Effector memory CD4-positive, alpha-beta T cell (primary cell): ENCODE measurements at places on chromosomes 5 and 9.

GRCh38 chr5:28574606-28575005 lies 1536.2 kb upstream of the CDH9 start:
- DNase-seq = no peak

DNA sequence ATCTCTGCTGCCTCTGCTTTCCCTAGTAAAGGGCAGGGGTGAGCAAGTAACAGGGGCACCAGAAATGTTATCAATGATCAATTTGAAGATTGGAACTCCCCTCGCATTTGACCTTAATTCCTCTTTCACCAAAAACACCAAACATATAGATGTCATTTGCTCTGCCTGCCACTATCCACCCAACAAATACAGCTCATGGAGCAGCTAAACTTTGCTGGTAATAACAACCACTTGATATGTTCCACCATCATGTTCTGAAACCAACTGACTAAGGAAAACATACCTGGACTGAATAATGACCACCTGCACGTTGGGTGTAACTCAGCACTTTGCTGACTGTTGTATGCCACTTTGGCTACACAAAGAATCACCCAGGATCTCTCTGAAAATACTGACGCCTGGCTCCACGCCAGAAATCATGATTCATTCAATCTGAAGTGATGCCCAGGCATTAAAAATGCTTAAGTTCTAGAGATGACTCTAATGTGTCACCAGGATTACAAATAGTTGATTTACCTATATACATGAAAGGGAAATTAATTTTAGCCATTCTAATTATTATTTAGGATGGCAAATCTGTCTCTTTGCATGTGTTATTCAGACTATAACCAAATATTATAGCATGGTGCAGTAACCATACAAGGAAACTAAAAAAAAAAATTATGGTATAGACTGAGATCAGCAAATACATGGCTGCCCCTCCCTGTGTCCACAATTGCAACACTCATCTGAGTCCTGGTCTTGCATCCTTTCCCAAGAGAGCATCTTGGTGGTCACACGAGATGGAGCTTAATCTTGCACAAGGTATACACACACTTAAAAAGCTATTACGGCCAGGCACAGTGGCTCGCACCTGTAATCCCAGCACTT lies 43.1 kb upstream of the TTC39B start:
- DNase-seq = no peak

GRCh38 chr5:37005946-37006540 lies 129.5 kb downstream of the NIPBL start:
- DNase-seq = no peak

DNA sequence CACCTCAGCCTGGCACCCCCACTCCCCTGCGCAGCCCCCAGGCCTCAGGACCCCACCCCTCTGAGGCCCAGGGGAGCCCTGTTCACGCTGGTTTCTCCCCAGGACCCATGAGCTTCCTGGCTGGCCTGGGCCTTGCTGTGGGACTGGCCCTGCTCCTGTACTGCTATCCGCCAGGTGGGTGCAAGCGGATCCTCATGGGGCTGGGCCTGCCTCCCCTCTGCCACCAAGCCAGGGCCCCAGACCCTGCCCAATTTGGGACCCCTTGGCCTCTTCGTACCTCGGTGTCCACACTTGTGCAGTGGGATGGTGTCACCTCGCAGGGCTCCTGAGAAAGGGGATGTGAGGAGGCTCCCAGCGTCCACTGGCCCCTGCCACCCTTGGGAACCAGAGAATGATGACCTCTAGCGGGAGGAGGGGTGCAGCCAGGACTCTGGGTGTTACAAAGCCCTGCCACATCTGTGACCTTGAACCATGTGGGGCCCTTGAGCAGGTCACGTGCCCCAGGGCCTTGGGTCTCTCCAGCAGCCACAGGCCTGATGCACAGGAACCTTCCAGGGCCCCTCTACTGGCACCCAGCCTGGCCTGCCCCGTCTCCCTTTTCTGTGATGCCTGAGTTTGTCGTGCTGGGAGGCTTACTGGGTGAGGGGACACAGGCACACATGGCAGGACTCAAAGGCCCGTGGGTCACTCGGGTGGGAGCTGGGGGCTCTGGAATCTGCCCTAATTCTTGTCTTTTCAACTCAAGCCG lies 16.3 kb downstream of the CARD19 start:
- DNase-seq = no peak

GRCh38 chr9:18606846-18607245 lies 132.9 kb downstream of the ADAMTSL1 start:
- DNase-seq = no peak

DNA sequence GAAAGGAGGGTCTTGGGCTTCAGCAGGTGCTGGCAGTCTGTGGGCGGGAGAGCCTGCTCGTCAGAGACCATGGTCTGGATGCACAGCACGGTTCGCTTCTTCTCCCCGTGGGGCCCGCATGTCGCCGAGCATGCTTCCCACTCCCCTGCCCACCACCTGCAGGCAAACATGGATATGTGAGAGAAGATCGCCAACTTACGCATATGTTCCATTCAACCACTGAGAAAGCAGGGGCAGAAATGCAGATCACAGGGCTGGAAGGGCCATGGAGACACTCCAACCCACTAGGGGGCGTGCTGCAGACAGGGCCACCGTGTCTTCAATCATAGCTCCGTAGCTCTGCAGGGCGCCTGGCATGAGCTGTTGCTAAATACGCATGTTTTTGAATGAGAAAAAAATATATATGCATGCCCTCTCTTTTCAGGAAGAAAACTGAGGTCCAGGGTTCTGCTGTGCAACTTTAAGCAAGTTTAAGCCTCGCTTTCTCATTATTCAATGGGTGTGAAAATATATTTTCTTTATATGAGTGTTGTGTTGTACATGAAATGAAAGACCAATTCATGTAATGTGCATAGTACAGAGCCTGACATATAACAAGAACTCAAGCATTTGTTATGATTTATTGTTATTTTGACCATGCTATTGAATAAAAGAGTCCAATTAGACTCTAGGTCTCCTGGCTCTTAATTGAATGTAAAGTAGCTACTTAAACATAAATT lies 148.0 kb downstream of the TARS1 start:
- no peak for DNase-seq

DNA sequence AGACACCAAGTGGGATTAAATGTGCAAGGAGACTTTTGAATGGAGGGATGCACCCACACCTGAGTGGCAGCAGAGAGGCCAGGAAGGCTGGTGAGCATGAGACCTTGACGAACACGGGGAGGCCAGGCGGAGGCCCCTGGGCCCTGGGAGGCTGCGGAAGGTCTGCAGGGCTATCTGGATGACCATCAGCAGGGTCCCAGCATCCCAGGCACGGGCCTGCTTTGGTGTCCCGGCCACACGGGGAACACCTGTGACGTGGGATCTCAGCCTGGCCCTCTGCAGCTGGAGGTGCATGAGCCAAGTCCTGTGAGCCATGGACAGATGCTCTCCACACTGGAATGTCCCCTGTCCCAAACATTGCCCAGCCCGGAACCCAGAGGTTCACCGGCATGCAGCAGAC lies 174.0 kb upstream of the FOXD4L5 start:
- DNase-seq = no peak

DNA sequence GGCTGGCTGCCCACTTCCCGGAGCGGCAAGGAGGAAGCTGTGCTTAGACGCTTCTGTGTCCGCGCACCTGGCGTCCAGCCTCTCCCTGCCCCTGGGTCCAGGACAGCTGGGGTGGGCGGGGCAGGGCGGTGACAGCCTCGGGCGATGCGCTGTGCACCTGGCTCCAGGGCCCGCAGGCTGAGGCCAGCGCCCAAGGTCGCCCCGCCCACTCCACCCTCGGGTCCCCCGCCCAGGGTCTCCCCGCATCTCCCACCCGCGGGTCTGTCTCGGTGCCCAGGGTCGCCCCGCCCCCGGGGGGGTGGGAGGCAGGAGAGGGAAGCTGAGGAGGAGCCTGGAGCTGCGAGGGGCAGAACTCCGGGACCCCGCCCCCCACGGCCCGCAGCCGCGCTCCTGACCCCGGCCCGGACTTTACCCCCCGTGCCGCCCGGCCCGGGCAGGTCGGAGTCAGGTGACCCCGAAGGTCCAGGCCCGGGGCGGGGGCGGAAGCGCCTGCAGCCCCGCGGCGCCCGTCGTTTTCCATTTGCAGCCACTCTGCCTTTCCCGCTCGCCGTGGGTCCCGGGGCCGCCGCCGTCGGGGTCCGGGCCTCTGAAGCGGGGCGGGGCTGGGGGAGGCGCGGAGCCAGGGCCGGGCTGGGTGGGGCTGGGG lies at the start of gene ENTPD8:
Gene ENTPD8, minus strand, starts transcription at position 69 of the 646 bp plus-strand sequence. CDS start 3,072 bp downstream, outside the sequence.
- no peak for DNase-seq

DNA sequence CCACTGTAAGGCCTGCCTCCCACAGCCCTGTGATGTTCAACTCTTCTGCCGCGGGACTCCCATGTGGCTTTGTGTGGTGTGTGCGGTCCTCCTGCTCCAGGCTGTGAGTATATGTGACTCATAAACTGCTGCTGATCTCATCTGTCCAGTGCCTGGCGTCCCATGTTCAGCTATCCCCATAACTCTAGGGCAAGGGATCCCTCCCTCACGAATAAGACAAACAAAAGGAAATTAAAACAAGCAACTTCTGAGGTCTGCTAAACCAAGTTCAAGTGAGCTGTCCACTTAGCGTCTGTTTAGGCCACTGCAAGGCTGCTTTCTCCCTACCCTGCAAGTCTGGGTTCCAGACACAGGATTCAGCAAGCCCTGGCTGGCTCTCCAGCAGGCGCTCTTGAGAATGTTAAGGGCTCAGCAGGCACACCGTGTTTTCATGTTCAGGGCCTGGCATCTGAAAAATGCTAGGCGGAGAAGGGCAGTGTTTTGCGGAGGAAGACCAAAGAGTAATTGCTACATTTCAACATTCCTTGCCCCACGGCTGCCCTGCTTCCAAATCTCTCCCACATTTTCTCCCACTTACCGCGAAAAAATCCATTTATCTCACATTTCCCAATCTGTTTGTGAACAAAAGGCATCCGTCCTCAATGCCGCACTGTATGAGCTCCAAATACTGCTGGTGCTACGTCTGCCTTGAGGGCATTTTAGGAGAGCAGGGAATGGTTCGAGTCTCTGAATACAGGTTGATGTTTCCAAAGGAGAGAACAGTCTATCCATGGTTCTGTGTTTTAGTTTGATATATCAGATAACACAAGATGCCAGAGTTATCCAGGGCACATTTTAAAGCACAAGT lies 280.2 kb downstream of the SEMA5A start:
- no peak for DNase-seq

GRCh38 chr5:6556089-6556801 lies 76.6 kb downstream of the NSUN2 start:
- DNase-seq = no peak

DNA sequence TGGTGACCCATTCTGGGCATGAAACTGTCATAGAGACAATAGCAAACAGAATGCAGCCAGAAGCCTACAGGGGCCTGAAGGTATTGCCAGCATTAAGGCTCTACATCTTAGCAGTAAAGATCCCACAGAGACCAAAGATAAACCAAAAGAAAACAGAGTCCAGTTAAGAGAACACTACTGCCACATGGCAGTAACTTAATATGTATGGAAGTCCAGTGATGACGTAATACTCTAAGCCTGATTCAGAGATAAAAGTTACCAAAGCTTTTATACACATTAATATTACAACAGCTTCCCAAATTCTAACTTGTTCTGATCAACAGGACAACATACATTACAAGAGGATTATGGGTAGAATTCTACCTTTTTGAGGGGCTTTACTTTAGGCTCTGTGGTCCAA lies 371.5 kb downstream of the PRELID2 start:
- no peak for DNase-seq
